ENCODE measurements at places on chromosomes 5 and 9.
A peak's percentile ranks its signal among the peaks of the same experiment; 100 is the strongest.

DNA sequence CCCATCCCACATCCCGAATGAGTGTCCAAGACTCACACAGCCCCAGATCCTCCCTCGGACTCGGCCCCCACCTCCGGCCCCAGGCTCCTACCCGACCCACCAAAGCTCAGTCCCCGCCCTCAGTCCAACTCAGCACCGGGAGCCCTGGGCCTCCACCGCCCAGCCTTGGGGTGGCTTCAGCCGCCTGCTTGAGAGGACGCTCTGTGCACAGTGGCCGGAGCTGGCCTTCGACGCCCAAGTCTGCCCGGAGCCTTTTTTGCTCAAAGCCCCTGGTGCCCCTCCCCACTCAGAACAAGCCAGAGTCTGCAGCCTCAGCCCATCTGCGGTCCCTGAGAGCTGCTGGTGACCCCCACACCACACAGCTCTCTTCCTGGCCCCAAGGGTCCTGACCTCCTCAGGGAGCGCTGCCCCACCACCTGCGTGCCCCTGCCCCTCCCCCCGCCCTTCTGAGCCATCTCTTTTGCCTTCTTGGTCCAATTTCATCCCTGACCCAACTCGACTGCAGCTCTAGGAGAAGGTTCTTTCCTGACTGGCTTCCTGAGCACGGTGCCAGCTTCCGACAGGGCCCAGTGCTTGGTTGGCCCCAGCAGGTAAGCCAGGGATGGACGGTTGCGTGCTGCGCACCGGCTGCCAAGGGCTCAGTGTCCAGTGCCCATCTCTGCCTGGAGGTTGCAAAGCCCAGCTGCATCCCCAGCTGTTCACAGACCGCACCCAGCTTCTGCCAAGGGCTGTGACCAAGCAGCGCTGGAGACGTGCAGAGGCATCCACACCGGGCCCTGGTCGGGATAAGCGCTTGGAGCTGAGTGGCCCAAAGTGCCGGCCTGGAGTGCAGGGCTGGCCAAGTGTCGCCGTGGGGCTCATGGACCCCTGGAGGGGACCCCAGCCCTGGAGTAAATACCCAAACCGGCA, 27.7 kb upstream of the NSMF start:
- DNase-seq = no peak

DNA sequence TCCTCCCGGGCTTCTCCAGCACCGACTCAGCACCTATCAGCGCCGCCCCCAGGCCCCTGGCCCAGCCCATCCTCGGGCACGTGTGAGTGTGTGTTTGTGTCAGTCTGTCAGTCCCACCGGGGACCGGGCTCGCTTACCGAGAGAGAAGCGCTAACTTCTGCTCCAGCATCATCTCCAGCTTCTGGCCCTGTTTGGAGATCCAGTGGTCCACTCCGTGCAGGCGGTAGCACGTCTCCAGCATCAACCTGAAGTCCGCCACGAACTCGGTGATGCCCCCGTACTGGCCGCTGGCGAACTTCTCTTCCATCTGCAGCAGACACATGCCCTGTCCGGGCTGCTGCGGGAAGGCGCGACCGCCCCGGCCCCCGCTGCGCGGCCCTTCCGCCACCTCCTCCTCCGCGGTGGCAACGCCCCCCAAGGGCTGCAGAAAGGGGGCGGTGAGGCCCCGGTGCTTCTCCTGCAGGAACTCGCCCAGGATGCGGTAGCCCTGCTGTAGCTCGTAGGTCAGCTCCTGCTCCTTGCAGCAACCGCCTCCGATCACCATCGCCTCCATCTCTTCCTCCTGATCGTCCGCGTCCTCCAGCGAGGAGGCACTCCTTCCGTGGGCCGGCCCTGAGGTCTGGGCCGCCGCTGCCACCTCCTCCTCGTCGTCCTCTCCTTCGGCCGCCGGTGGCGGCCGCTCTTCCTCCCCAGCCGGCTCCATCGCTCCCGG, 8.2 kb downstream of the RANBP6 start:
- peak; percentile 96 for DNase-seq

DNA sequence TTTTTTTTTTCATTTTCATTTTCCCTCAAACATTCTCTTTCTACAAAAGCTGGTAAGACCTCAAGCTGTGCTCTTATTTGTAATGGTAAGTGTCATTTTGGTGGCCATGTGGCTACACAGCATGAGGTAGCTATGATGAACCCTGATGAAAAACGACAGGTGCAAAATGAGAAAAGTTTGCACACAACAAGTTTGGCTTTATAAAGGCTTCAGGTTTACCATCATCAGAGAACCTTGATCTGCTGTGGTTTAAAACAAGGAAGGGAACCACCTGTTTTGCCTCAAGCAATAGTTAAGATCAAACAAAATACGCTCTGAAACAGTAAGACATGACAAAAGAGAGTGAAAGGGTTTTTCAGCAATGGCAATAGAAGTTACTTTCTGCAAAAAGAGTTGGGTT, 1124.6 kb upstream of the ACO1 start:
- no peak for DNase-seq

DNA sequence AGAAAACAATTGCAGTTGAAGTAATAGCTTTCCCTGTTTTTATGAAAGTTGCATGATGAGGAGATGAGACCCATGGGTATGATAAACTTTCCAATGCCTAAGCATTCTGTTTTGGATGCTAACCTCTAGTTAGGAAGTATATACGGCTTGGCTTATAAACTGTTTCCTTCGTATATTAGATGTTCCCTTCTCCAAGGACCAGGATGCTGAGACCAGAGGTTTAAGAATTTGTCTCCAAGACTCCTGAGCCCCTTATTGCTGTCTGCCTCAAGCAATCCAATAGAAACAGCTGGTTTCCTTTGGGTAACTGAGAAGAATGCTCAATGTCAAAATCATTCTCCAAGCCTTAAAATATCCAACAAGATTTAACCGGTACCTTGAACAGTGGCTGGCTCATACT, 12.2 kb upstream of the TNC start:
- no peak for DNase-seq

- DNase-seq = no peak
These were observed 103.0 kb downstream of the GLIS3 start for GRCh38 chr9:4196886-4197285.

GRCh38 chr9:34592895-34593601, 3.5 kb upstream of the CNTFR start:
- DNase-seq = no peak

DNA sequence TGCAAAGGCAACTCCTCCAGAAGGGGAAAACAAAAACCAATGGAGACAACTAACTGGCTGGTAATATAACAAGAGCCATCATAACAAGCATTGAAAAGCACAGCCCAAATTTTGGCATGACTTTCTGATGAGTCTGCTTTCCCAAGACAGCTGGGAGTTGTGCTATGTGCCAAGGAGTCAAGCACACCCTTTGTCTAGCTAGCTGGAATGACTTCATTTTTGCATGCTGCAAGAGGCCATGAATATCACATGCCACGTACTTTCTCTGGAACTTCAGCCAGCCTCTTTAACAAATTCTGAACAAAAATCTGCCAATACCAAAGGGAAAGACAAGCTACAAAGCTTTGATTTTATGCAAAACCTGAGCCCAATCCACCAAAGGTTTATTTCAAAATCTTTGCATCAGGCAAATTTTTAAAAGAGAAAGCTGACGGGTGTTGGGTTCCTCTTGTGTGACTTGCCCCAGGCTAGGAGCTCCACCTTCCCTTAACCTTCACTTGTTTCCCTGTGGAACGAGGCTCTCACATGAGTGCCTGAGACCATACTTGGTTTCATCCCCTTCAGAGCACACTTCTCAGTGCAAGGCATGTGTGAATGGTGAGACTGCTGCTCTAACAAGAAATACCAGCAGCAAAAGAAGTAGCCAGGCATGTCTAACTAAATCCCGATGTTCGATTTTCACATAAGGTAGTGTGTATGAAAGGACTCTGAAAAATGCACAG, 47.3 kb downstream of the S1PR3 start:
- DNase-seq = no peak

DNA sequence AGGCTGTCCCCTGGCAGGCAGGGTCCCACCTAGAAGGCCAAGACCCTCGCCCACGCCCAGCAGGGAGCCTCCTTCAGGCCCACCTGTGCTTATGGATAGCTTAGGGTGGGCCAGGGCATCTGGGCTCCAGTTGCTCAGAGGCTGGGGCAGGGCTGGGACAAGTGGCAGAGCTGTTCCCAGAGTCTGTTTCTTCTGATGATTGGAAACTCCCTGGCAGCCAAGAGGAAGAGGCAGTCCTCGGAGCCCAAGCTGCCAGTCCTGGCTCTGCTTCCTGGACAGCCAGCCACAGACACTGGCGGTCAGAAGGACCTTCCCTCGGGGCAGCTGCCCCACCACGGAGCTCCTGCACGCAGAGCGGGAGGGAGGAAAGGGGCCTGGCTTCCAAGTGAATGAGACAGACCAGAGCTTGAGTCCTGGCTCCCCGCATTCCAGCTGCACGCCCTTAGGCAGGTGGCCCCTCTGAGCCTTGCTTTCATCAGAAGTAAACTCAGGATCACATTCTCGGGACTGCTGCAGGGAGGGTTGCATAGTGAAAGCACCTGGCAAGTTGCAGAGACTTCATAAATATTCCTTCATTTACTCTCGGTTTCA, 37.9 kb upstream of the GABRP start:
- DNase-seq = no peak

GRCh38 chr5:36886791-36887190, 10.2 kb downstream of the NIPBL start:
- DNase-seq = no peak

DNA sequence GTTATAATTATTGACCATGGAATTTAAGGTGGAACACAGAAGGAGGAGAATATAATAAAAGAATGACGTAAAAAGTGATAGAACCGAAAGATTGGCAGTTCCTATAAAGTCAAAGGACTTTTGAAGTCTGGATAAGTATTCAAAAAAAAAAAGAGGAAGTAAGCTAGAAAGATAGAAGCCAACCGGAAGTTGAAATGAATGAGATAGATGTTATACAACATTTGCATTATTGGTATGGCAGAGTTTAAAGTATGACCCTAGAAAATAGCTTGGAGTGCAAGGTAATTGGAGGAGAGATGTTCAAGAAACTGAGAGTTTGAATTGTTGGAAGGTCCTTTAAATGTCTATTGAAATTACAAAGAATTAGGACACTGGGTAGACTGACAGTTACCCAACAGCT, 293.6 kb downstream of the FER start:
- no peak for DNase-seq

DNA sequence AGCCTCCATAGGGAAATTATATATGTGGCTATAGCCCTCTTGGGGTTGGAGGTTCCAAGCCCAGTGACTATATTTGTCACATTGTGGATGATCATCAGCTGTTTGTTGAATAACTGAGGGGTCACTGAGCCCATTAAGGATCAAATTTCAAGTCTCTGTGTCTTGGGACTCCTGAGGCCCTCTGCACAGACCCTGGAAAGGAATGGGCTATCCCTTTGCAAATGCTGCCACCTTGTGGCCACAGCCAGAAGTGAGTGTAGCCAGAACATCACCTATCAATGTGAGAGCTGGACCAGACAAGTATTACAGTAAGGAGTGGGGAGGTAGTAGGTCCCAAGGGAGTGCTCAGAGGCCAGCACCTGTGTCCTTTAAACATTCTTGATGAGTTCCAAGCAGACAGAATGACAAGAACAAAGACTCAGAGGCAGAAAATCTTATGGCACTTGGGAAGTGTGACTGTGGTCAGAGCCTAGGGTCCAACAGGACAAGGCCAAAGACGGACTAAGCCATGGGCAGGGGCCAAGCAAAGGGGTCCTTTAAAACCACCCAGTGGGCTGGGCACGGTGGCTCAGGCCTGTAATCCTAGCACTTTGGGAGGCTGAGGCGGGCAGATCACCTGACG, 8.2 kb downstream of the RPP25L start:
- peak; percentile 66 for DNase-seq

GRCh38 chr5:1011226-1011631, 2.6 kb downstream of the NKD2 start:
- DNase-seq = peak; percentile 49

GRCh38 chr5:5422819-5423515, 490 bp downstream of the ICE1 start:
- DNase-seq = no peak

DNA sequence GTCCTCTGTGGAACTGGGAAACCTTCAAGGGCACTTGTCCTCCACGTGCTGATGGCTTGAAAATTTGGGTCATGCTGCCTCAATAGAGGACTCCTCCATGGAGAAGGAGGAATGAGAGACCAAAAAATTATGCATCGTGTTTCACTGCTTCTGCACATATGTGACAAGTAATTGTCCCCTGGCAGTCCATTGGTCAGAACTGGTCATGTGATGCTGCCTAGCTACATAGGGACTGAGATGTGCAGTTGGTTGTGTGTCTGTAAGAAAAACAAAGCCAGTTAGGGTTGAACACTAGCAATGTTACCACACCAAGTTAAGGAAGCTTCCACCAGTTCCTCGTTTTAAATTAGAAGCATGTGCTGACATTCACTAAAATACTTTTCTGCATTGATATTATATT, 201.9 kb upstream of the ANKH start:
- DNase-seq = no peak

DNA sequence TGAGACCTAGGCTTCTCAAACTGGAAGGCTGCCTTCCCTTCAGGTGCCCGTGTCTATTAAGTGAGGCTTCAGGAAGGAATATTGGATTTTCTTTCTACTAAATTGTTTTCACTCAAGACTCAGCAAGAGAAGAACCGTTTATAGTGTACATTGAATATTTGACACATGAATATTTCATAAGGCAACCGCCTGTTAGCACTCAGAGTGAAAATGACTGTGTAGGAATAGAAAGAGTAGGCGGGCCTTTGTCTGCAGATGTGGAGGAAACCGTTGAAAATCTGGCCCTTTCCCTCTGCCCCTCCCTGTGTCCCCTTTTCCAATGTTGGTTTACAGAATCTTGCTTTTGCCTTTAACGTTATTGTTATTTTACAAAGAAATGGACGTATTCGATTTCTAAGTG, 6.2 kb downstream of the SAP30L start:
- DNase-seq = no peak

DNA sequence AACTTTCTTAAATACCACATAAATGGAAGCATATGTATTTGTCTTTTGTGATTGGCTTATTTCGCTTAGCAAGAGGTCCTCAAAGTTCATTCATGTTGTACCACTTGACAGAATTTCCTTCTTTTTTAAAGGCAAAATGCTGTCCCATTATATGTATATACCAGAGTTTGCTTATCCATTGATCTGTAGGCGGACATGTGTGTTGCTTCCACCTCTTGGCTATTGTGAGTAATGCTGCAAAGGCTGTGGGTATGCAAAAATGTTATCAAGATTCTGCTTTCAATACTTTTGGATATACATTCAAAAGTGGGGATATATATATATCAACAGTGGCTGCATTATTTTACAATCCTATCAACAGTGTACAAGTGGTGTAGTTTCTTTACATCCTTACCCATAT, 271.0 kb downstream of the PRR16 start:
- DNase-seq = no peak
